Activated effector memory CD4-positive, alpha-beta T cell treated with anti-CD3 and anti-CD28 coated beads, Interleukin-2, amount 50 U/mL, for 16 hours (primary cell): ENCODE measurements at places on chromosomes 1 and 21.

GRCh38 chr21:45177039-45177438 is 102.7 kb downstream of the ADARB1 start:
- no peak for DNase-seq

DNA sequence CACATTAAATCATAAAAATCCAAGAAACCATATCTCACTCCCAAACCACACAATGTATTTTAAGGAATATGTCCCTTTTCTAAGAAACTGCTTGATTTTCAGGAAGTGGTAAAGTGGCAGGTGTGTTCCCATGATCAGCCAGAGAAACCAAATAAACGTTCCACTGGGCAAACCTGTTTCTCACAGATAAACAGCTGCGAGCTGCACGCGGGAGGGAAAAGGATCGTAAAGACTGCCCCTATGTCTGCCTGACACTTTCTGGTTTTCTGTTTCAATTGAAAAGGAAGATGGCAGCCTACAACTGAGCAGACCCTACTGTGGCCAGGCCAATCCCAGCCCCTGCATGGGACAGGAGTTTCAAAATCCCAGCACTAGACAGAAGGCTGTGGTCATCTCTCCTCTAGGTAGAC is 36.6 kb downstream of the HIVEP3 start:
- DNase-seq, result no peak

GRCh38 chr21:22725436-22725835 is 1727.2 kb downstream of the NCAM2 start:
- DNase-seq, result no peak

- no peak for DNase-seq
Measured at GRCh38 chr1:80594013-80594412, 1206.7 kb upstream of the ADGRL2 start.

GRCh38 chr1:59761443-59761842 is 53.3 kb upstream of the HOOK1 start:
- no peak for DNase-seq

GRCh38 chr1:153922076-153922971 is 448 bp downstream of the GATAD2B start:
- DNase-seq, result no peak

- no peak for DNase-seq
Measured at GRCh38 chr1:178684542-178685000, 40.5 kb upstream of the RALGPS2 start.

- DNase-seq, result no peak
Measured at GRCh38 chr1:7432900-7433380, 338.2 kb upstream of the VAMP3 start.

DNA sequence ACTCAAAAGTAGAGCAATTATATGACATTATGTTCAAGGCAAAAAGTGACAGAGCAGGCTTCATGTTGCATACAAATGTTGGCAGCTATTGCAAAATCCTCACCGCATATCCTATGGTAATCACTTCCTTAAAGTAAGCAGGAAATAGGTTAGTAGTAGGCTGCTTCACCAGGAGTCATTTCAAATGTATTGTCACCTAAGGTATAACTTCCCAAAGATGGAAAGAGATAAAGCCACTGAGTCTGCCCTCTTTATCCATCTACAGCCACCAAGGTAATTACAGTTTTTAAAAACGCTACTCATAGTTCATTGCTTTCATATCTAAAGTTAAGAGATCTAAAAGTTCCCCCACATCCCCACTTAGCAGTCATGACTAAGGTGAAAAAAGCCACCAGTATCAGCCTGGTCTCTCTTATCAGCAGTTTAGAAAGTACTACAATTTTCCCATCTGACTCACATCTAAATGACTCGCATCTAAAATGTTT is 31.6 kb upstream of the UBE2U start:
- no peak for DNase-seq

DNA sequence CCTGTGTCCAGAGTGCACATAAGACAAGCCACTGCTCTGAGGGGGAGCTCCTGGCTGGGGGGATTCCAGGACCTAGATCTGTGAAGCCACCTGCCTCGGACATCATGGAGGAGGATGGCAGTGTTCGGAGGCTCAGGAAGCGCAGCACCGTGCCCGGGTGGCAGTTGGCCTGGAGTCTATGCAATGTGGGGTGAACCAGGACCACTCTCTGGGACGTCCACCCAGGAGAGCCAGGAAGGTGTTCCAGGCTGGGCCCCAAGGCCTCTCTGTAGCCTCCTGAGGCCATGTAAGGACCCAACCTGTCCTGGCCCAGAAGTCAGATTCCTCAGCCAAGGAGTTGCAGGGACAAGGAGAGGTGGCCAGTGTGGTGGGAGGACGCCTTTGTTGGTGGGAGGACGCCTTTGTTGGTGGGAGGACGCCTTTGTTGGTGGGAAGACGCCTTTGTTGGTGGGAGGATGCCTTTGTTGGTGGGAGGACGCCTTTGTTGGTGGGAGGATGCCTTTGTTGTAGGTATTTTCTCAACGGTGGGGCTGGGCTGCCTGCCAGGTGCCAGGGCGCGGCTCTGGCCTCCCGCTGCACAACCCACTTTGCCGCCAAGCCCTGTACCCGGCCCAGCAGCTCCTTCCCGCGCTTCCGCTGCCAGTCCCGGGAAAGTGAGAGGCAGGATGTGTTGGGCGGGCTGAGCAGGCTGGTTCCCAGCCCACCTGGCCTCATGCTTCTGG is 30.6 kb upstream of the BMP8B start:
- no peak for DNase-seq

- DNase-seq, result no peak
Measured at GRCh38 chr1:186078245-186078644, 296.8 kb downstream of the TPR start.

- no peak for DNase-seq
Measured at GRCh38 chr1:201084295-201084694, 27.9 kb downstream of the CACNA1S start.

GRCh38 chr1:204178487-204179281 is 12.5 kb upstream of the REN start:
- no peak for DNase-seq

GRCh38 chr1:25161981-25162380 is 70.3 kb downstream of the SYF2 start:
- DNase-seq, result no peak

GRCh38 chr1:27454610-27455009 is 35.4 kb downstream of the WASF2 start:
- DNase-seq, result no peak

- peak; percentile 89 for DNase-seq
Measured at GRCh38 chr1:13702425-13703127, 2.6 kb downstream of the PRDM2 start.

DNA sequence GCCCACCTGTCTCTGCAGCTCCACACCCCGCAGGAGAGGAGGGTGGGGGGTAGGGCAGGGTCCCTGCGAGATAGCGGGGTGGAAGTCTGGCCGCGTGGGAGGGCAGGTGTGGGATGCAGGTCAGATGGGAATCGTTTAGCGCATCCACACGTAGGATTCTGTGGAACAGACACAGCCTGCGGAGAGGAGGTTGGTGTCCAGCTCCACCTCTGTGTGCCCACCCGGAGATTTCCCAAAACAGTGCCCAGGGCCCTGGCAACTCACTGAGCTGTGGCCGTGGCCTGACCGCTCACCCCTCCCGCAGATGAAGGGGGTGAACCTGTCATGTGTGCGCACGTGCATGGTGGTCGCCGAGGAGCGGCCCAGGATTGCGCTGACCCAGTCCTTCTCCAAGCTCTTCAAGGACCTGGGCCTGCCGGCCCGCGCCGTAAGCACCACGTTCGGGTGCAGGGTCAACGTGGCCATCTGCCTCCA is 46.9 kb downstream of the S100B start:
- DNase-seq, result peak; percentile 42

GRCh38 chr1:234938135-234938534 is 190.5 kb downstream of the TOMM20 start:
- DNase-seq, result no peak

GRCh38 chr21:37461479-37461878 is 94.9 kb downstream of the DYRK1A start:
- DNase-seq, result no peak

- DNase-seq, result peak; percentile 69
Measured at GRCh38 chr1:16631248-16632043, 18.1 kb upstream of the NBPF1 start.

- DNase-seq, result no peak
Measured at GRCh38 chr1:15146971-15147376, 6.6 kb upstream of the TMEM51 start.

GRCh38 chr1:9269078-9269501 is 23.6 kb upstream of the SPSB1 start:
- no peak for DNase-seq

GRCh38 chr1:35886577-35887431 is 3.8 kb downstream of the AGO1 start:
- no peak for DNase-seq

GRCh38 chr1:241990040-241990439 is 8.9 kb downstream of the MAP1LC3C start:
- DNase-seq, result no peak

GRCh38 chr1:243841507-243841906 is 8.5 kb downstream of the AKT3 start:
- no peak for DNase-seq

GRCh38 chr1:245464290-245464689 is 309.5 kb downstream of the KIF26B start:
- DNase-seq, result no peak

DNA sequence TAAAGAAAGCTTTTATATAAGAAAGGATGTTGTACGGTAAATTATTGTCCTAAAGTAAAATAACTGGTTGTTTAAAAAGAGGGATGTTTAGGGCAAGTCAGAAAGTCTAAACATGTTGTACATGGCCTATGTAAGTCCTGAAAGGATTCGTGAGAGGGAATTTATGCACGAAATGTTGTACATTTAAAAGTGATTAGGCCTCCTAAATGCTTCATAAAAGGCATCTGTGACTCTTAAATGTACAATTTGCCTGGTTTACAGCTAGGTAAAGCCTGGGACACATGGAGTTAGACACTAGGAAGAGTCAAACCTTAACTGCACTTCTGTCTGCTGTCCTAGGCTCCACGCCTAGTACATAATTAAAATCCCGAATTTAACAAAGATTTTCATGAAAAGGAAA is 9.7 kb downstream of the KRTAP13-3 start:
- no peak for DNase-seq

DNA sequence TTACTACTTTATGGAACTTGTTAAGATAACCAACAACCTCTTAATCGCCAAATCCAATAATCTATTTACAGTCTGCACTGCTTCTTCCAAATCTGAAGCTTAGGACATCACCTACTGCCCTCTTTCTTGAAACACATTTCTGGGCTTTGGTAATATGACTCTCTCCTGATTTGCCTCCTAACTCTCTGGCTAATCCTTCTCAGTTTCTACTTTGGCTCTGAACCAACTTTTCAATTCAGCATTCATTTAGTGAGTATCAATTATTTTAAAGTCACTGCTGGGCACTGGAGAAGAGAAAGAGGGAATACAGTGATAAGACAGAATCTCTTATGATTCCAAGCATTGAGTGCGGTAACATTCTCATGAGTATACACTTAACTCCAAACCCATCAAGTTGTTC is 275.0 kb downstream of the AKT3 start:
- no peak for DNase-seq

DNA sequence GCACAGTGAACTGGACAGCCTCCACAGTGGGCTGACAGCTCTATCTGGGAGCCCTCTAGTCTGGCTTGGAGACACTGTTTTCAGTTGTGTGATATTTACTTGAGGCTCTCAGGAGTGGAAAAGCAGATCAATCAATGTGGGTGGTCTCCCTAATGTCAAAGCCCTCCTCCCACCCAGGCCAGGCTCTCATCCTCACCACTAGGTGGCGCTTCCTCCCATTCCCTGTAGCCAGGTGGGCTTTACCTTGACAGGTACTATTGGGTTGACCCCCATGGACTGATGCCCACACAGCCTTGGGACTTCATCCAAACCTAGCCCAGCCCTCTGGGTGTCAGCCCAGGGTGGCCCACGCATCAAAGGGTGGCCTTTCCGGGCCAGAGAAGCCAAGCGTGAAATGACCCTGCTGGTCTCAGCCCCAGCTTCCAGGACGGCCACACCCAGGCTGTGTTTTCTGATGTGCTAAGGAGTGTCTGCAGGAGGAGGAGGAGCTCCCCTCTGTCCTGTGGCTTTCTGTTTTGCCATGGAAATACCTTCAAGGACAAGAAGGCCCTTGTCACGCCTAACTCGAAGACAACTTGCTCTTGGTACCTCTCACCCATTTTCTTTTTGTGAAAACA is 54.0 kb downstream of the CLIC6 start:
- DNase-seq, result peak; percentile 73

DNA sequence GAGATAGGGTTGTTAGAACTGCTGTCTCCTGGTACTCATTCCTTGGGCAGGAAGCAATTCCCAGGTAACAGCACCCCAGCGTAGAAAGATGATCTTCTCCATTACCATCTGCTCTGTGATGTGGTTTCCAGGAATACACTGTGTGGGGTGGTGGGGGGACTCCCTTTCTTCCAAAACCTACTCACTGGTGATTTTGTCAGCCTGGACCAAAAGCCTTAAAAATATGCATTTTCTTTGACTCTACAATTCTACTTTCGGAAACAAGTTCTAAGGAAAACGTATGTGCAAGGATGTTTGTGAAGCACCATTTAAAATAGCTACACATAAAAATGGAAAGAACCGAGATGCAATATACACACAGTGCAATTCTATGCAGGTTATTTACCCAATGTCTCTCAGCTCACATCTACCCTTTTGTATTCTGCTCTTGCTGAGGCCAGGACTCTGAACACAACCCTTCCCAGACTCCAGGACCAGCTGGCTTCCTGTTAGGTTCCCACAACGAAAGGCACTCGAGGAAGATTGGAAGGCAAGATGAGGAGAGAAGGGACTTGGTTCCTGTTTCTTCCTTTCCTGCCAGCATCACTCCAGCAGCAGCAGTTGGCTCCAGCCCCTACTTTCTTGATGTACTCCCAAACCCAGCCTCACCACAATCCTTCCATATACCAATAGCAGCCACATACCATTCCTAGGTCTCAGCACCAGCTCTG is 33.0 kb upstream of the GJB5 start:
- no peak for DNase-seq

DNA sequence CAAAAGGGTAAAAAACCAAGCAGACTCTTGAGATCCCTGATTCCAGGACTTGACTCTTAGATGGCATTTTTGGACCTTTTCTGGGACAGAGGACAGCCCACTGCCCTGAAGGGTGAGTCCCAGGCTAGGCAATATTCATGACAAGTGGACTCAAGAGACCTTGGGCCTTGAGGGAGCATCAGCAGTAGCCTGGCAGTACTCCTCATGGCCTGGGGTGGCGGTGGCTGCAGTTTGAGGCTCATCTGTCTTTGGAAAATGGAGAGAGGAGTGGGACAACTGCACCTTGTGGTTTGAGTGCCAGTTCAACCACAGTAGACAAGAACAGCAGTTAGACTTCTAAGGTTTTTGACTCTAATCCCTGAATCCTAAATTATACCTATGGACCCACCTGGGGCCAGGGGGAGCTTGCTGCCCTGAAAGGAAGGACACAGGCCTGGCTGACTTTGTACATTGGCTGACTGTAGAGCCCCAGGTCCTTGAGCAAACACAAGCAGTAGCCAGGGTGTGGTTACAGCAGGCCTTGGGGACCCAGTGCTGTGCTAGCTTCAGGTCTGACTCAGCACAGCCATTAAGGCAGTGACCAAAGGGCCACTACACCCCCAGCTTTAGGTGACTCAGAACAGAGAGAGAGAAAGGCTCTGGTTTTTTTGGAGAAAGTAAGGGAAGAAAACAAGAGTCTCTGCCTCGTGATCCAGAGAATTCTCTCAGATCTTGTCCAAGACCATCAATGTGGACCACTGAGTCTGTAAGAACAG is 1023.2 kb downstream of the KCNT2 start:
- DNase-seq, result no peak

- DNase-seq, result no peak
Measured at GRCh38 chr1:224274970-224275626, 54.9 kb downstream of the NVL start.
